ENCODE measurements at places on chromosomes 11 and 22.

DNA sequence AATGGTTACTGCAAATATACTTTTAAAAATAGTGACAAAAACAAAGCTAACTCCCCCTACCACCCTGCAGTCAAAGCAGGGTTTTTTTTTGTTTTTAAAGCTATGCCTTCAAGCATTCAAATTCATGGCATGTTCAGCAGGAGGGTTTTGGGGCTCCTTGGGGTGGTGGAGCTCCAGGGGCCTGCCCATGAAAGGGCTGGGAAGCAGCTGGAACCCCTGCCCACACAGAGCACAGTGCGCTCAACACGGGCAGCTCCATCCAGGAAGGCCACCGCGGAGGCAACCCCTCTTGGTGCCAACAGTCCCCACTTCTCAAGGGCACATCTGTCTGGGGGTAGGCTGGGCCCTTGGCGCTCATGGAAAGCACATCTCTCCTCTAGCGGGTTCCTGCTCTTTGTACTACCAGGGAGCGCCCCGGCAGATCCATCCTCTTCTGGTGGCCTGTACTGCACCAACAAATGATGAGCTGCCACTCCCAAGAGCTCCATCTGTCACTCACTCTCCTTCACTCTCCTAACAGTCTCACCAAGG lies 16.6 kb upstream of the PHLDA2 start:
- DNase-seq, result no peak

DNA sequence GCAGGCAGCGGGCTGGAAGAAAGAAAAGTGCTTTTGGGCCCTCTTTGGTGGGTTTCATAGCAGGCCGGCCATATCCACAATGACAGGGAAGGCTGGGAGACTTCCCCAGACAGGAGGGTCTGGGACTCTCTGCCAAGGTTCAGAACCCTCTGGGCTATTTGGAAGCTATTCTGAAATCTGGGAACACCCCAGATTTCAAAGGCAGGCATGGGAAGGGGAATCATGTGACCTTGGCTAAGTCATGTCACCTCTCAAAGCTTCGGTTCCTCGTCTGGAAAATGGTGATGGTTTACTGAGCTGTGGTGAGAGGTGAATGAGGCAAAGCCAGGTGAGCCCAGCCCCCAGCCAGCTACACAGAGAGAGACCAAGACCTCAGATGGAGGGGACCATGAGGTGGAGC lies 4.6 kb downstream of the CASTOR1 start:
- no peak for DNase-seq

- no peak for DNase-seq
Measured at GRCh38 chr11:20670932-20671403, 1.6 kb downstream of the NELL1 start.

- peak; percentile 86 for DNase-seq
Measured at GRCh38 chr11:11148104-11148509, 204.9 kb downstream of the CSNK2A3 start.

DNA sequence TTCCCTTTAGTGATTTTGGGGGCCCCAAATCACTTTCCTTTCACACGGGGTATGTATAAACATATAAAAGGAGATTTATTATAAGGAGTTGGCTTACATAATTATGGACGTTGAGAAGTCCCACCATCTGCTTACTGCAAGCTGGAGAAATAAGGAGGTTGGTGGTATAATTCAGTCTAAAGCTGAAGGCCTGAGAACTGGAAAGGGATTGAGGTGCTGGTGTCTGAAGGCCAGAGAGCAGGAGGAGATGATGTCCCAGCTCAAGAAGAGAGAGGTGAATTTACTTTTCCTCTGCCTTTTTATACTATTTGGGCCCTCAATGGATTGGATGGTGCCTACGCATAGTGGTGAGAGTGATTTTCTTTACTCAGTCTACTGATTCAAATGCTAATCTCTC lies 1.3 kb upstream of the ZNF202 start:
- DNase-seq, result no peak

GRCh38 chr11:29844701-29845379 lies 172.0 kb downstream of the KCNA4 start:
- no peak for DNase-seq

DNA sequence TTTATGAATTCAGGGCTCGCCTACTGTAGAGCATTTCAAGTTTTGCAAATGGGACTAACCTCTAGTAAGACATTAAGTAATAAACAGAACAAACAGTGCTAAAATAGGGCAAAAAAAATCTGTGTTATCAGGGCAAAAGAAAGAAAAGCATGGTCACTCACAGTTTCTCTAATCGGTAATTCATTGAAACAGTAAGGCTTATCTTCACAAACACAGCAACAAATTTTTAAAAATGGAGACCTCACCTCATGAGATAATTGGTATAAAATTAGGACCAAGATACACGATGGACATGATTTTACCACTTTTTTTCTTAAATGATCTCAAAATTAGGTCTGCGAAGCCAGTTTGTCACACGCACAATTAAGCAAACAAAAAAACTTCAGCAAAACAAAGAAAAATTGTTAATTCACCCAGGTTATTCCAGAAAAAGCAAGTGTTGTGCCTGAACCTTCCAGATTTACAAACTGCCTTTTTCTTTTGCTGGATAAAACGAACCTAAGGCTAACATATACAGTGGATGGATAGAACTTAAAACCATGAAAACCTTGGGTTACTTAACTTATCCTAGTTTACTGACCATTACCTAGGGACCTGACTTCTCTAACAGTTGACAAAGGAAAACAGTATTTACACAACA lies 1.4 kb downstream of the TMEM123 start:
- no peak for DNase-seq

GRCh38 chr11:72331761-72332160 lies 87.8 kb upstream of the PHOX2A start:
- no peak for DNase-seq

GRCh38 chr22:30782613-30783012 lies 87.9 kb downstream of the OSBP2 start:
- no peak for DNase-seq

- no peak for DNase-seq
Measured at GRCh38 chr11:32987851-32988250, 27.8 kb upstream of the DEPDC7 start.

DNA sequence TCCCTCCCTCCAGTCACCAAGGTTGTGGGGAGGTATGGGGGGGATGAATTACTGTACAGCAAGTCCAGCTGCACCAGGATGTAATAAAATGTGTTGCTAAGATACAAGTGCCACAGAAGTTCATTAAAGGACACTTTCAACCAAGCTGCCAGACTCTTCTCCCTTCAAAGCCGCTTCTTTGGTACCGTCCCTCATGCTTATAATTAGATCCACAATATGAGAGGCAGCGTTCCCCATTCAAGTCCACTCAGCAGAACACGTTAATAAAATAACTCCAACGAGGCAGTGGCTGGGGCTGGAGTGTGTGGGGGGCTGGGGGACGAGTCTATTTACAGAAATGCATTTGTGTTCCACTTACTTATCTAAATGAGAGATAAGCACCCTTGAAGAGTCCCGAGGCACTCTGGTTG lies 14.7 kb downstream of the PHF21B start:
- DNase-seq, result no peak

DNA sequence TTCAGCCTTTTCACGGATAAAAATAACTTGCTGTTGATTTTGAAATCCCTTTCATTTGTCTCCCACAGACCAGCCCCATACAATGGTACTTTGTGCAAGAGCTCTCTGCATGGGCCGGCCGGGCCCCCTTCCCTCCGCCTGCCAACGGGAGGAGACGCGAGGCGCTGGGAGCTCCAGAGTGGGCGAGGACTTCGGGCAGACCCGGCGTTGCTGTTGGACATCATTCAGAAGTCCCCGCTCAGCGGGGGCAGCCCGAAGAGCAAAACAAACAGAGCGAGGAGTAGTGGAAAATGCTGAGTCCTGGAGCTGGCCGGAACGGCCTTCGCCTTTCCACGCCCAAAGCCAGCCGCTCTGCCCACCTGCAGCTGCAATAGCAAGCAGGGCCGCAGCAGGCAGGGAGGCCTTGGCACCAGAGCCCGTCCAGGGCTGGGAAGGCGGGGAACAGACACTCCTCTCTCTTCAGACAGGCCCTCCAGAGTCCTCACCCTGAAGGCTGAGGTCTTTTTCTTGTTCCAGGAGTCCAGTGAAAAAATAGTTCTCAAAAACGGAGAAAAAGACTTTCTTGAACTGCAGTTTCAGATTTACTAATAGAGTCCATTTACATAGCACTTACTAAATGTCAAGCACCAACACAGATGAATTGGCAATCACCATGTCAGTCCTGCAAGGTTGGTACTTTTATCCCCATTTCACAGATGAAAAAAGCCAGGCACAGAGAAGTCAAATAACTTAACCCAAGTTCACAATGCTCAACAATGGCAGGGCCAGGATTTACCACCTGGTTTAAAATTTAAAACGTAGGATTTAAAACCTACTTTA lies 135.5 kb downstream of the ETS1 start:
- no peak for DNase-seq

DNA sequence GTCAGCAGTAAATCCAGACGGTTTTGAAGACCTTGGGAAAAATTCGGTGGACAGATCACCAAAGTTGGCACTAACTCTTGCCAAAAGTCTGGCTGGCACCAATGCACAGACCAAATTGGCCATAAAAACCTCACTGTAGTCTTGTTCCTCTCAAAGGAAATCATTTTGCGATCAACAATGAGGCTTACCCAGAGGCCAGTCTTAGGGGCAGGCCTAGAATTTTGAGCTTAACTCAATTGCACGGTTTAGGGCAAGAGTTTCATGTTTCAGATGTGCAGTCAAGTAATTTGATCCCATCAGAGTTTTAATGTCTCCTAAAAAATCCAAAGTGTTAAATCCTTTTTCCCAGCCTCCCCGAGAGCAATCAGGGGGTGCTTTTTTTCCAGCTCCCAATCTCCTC lies 19.0 kb downstream of the MPPED2 start:
- DNase-seq, result no peak

DNA sequence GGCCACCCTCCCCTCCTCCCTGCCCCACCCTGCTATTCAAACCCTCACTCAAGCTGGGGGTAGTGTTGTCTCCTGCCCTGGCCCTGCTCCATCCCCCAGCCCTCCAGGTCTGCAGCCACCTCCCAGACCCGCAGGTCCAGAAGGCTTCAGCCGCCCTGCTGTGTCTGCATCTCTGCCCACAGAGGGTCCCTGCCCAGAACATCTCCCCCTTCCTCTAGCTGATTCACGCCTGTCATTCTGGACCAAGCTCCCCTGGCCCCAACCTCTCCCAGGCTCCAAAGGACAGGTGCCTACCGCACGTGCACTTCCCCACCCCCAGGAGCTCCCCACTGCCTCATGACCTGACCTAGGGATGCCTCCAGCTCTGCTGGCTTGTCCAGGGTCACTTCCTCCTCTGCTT lies 16.0 kb upstream of the SHISAL1 start:
- DNase-seq, result no peak

DNA sequence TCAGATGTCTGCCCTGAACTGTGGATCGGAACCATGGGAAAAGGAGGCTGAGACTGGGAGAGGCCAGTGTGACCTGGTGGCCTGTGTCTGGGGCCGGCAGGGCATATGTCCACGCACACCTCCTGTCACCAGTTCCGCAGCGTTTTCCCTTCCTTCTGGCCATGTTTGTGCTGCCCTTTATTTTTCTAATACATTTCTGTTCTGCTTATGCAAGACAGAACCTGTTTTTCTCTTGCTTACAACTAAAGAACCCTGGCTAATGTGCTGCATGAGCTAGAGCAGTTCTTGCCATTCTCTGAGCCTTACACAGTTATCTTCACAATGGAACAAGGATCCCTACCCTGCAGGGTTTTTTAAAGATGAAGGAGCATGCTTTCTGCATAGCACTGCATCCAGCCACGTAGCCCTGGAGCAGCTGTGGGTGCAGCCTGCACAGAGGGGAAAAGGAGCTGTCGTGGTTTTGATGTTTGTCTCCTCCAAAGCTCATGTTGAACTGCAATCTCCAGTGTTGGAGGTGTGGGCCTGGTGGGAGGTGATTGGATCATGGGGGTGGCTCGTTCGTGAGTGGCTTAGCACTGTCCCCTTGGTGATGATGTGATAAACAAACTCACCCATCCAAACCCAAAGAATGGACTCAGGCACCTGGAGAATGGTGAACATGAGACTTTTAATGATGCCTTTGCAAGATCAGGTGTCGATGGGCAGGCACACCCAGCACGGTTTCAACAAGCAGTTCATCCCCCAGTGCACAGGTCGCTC lies 84.8 kb upstream of the SHANK2 start:
- DNase-seq, result no peak

GRCh38 chr11:13324709-13325108 lies 47.1 kb downstream of the BMAL1 start:
- no peak for DNase-seq

GRCh38 chr11:128902515-128903066 lies 11.4 kb downstream of the KCNJ5 start:
- DNase-seq, result peak; percentile 42

DNA sequence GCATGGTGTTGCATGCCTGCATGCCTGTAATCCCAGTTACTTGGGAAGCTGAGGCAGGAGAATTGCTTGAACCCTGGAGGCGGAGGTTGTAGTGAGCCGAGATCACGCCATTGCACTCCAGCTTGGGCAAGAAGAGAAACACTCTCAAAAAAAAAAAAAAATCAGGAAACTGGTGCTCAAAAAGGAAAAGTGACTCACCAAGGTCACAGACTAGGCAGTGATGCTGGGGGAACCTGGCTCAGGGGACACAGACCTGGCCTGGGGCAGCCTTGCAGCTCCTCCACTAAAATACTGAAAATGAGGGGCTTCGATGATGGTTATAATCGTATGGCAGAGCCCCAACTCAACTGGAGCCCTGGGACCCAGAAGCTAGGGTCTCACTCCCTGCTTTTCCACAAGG lies 8.1 kb upstream of the SLC35E4 start:
- no peak for DNase-seq

GRCh38 chr11:60377401-60378136 lies 763 bp upstream of the MS4A7 start:
- no peak for DNase-seq

DNA sequence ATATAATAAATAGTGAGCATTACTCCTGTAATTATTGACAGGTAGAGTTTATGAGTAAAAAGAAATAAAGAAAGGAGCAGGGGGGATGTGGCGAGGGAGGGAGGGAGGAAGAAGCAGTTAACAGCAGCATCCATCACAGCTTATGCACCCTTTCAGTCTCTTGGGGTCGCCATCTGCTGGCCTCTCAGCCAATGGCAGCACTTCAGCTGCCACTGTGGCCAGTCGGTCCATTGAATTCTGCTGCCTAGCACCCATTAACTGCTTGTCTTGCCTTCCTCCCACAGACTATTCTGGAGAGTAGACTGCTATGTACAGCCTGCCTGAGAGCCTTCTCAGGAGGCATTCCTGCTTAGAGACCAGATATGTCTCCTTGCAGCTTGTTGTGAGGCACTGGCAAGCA lies 388.3 kb downstream of the TENM4 start:
- no peak for DNase-seq

- no peak for DNase-seq
Measured at GRCh38 chr11:103069367-103069766, 22.6 kb downstream of the DCUN1D5 start.

GRCh38 chr11:82465481-82465880 lies 268.2 kb downstream of the FAM181B start:
- no peak for DNase-seq

GRCh38 chr11:82858556-82859091 lies 41.6 kb downstream of the PRCP start:
- peak; percentile 69 for DNase-seq

GRCh38 chr11:75191330-75191717 lies 40.4 kb downstream of the SLCO2B1 start:
- no peak for DNase-seq

All from NCI-H226 (cell line).